Right ventricle myocardium inferior (tissue), 1 donor: ENCODE measurements at places on chromosomes 6 and 20.

- no peak for DNase-seq
Observed at GRCh38 chr6:45617441-45617840, 239.7 kb upstream of the SUPT3H start.

- DNase-seq: no peak
Observed at GRCh38 chr20:45408646-45409213, 641 bp downstream of the DBNDD2 start.

- DNase-seq: no peak
Observed at GRCh38 chr20:57282670-57283361, 16.4 kb upstream of the BMP7 start.

DNA sequence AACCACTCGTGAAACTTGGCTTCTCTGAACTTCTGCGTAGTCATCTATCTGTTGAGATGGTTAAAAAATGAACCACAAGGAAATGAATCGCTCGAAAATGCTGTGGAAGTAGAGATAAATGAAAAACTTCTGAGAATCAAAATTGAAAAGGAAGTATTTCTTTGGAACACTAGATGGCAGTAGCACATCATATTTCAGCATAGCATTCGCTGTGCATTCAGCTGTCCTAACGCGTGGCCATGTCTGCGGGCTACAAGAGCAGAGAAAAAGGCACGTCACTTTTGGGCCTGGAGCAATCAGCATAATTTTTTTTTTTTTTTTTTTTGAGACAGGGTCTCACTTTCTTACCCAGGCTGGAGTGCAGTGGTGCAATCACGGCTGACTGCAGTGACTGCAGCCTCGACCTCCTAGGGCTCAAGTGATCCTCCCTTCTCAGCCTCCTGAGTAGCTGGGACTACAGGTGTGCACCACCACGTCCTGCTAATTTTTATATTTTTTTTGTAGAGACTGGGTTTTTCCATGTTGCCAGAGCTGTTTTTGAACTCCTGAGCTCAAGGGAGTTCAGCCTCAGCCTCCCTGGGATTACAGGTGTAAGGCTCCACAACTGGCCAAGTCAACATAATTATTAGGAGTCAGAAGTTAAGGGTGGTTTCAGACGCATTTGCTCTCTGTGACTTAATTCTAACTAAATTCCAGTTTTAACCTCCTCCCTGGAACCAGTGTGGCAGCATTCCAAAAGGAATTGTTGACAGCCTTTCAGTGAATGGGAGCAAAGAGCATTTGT is 8.8 kb upstream of the PERP start:
- peak; percentile 68 for DNase-seq

GRCh38 chr6:71245265-71246049 is 43.2 kb upstream of the OGFRL1 start:
- no peak for DNase-seq

GRCh38 chr6:88870717-88871330 is 92.6 kb downstream of the RNGTT start:
- no peak for DNase-seq

GRCh38 chr6:129890701-129891100 is 29.6 kb upstream of the TMEM244 start:
- DNase-seq: no peak

DNA sequence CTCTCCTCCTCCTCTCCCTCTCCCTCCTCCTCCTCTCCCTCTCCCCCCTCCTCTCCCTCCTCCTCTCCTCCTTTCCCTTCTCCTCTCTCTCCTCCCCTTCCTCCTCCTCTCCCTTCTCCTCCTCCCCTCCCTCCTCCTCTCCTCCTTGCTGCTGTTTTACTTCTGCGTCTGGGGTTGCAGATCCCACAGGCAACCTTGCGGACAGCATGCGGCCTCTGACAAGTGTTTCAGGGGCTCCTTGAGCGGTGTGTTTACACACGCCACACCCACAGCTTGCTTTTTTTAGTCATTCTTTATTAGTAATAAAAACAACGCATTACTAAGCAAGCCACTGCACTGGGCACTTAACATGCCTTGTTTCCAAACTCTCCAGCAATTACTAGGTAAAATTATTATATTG is 81.9 kb downstream of the TFAP2C start:
- no peak for DNase-seq

GRCh38 chr20:52103913-52104545 is 87.5 kb downstream of the ZFP64 start:
- peak; percentile 56 for DNase-seq

GRCh38 chr6:6858533-6858982 is 249.2 kb upstream of the RREB1 start:
- DNase-seq: no peak

GRCh38 chr6:159525445-159526025 is 167.5 kb downstream of the SOD2 start:
- DNase-seq: no peak

DNA sequence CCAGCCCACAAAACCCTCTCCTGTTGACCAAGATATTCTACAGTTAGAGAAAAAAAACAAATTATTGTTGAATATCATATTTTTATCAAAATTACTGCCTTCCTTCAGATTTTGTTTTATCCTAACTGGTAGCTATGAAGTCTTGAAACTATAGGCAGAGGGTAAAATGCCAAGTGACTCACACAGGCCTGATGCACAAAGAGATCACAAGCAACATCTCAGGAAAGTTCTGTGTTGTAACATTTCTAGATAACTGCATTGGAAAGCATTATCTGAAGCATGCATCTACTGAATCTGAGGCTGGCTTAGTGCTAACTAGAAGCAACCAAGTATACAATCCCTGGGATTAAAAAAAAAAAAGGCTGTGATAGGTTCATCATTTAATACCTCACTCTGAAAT is 134.2 kb downstream of the PKHD1 start:
- DNase-seq: no peak

GRCh38 chr20:4898282-4899244 is 102.7 kb downstream of the SLC23A2 start:
- DNase-seq: no peak

DNA sequence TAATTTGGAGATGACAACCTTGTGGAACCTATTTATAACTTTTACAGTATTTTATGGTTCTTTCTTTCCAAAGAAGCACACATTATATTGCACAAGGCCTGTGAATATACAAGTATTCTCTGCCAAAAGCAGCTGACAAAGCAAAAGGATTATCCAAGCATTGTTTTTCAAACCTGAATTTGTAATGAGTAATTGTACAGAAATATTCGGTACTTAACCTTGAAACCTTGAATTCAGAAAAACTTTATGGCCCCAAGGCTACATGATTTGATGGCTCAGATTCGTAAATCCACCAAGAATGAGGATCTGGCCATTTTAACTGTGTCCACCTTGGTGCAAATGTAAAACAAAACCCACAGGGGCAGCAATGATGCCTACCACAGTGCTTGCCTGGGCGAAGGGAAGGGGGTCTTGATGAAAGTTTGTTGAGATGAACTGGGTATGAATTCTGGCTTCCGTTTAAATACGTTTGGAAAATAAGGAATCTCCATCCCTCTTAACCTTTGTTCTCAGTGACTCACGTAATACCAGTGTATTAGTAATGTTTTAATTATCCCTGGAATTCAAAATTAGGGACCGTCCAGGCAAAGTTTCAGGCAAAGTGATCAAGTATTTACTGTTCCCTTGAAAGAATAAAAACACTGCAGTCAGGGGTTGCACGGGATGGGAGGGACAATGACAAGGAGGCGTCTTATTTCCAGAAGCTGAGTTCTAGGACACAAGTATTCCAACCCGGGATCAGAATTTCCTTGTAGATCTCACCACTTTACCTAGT is 2.7 kb upstream of the RBM24 start:
- DNase-seq: no peak

DNA sequence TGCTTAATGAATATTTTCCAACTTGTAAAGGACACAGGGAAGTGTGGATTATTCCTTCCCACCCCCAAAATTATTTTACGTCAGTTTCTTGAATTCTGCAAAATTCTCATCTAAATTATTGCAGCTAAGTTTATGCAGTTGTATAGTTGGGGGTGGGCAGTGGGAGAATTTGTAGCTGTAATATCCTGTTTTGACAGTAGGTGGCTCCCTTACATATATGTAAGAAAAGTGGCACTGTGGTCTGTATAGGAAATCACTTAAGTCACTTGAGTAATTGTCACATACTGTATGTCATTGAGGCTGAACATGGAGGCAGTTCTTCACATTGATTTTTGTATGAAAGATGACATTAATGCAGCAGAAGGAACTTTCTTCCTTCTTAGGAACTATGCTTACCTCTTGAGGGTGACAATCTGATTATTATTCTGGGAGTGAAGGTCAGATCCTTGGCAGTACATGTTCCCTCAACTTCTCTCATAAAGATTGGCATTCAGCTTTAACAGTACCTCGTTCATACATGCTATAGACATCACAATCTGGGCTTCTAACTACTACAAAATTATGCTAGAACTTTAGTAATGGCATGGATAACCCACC is 14.6 kb upstream of the CFAP206 start:
- DNase-seq: no peak

GRCh38 chr20:40706977-40707582 is 18.0 kb upstream of the MAFB start:
- DNase-seq: no peak

DNA sequence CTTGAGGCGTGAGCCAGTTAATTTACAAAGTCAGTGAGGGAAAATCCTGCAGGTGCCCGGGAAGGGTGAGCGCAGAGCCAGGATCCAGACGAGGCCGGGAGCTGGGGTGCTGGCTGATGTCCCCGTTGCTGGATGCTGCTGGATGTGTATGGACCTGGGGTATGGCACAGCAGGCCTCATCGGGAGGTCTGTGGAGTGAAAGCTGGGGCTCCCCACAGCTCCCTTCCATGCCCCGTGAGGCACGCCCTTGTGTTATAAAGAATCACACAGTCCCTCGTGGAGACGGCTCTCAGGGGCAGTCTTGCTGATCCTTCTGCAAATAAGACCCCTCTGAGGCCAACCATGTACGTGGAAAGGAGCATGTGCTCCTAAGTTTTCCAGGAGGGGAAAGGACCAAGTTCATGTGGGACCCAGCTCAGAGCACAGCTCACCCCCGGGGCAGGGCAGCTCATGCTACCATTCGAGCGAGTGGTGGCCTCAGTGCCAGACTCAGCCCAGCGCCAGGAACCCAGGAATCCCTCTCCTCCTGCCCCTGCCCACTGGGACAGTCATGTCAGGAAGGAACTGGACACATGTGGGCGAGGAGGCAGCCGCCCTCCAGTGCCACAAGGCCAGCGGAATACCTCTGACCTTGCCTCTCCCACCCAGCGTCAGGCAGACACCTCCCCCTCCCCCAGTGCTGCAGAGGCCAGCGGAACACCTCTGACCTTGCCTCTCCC is 97.5 kb downstream of the CDH4 start:
- DNase-seq: no peak

DNA sequence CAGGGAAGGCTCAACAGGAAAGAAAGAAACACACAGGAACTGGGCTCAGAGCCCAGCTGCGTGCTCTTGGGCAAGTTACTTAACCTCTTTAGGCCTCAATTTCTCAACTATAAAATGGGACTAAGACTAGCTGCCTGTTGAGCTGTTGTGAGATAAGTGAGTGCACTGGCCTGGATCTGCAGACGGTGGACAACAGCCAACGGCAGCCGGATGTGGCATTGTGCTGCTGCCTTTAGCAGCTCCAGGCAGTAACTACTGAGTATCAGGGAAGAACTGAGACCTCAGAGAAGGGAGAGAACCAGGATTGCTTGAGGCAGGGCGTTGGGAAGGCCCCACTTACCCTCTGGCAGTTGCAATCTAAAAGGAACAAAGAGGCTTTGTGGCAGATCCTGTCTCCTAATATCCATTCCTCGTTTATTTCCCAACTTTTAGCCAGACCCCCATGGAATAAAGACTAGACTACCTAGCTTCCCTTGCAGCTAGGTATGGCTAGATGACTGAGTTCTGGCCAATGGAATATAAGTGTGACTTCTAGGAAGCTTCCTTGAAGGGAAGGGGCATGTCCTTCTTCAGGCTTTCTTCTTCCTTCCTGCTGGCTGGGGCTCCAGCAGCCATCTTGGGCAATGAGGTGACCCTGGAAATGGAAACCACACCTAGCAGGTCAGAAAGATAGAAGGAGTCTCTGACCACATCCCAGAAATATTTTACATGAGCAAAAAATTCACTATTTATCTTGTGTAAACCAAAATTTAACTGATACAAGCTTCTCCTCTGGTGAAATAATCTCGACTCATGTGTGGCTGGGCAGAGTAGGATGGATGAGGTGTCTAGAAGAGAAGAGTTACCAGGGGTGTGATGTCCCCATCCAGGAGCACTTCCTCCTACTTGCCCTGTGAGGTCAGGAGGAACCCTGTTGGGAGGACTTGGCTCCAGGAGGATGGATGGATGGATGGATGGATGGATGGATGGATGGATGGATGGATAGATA is 67.6 kb downstream of the MRPL14 start:
- DNase-seq: peak; percentile 76

GRCh38 chr6:75076009-75076408 is 129.8 kb downstream of the COL12A1 start:
- no peak for DNase-seq

GRCh38 chr20:62308102-62308822 is 5.5 kb downstream of the ADRM1 start:
- peak; percentile 50 for DNase-seq

GRCh38 chr6:35468980-35469750 is 964 bp downstream of the RPL10A start:
- no peak for DNase-seq

DNA sequence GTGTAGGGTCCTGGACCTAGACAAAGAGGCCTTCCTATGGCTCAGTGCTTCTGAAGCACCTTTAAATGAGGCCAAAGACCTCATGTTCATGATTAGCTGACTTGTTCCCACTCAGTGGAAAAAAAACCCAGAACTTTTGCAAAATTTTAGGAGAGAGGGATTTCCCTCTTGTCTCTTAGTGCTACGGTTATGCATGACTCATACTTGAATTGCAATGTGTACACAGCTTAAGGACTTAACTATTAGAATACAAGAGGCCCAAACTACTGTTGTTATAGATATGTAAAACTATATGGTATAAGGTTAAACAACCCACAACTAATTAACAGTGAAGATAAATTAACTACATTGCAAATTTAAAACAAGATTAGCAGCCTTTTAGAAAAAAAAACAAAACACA is 32.3 kb upstream of the HLA-A start:
- no peak for DNase-seq

DNA sequence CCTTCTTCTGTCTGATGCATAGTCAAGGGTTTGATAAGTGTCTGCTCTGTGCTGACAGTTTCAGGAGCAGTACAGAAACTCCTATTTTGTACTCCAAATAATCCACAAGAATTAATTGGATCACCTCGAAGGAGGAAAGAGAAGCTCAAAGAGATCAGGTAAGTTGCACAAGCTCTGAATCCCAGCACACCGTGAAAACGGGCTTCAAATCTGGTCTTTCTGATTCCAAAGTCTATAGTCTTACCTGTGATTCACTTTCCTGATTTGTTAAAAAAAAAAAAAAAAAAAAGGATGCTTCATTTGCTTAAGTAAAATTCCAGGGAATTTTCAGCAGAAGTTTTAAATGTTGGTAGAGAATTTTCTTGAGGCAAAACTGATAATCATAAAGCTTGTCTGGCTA is 155.8 kb upstream of the ESR1 start:
- no peak for DNase-seq

DNA sequence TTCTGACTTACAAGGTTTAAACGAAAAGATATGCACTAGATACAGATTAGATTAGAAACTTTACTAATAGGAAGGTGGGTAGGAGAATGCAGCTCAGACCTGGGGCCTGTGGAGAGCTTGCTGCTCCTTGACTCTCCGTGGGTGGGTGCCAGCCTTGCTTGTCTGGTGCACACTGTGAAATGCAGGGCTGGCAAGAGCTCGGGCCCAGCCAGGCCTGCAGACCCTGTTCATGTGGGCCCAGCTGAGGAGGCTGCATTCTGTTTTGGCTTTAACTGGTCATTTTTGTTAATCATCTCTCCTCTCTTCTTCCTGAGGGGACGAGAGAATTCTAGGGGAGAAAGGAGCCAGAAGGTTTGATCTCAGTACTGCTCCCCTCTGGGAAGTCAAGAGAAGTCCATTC is 325.4 kb downstream of the QKI start:
- no peak for DNase-seq
